Mesendoderm (in vitro differentiated cells): ENCODE measurements at places on chromosomes 12 and 14.

- no peak overlapping the region for H3K27ac ChIP-seq
- no peak overlapping the region for H3K4me3 ChIP-seq
- H3K4me1 ChIP-seq: peaks cover 9% of the 10 kb centered on the region
- DNase-seq: no peak
- H3K27me3 ChIP-seq: no peaks in the 10 kb centered on the region
- no peaks in the 10 kb centered on the region for H3K36me3 ChIP-seq
Measured at GRCh38 chr14:100396266-100396795, 73.2 kb downstream of the SLC25A47 start.

GRCh38 chr12:12456637-12457036, 99.8 kb downstream of the BORCS5 start:
- peaks cover 6% of the 10 kb centered on the region for H3K4me1 ChIP-seq
- no peak overlapping the region for H3K27ac ChIP-seq
- no peak for DNase-seq
- no peak overlapping the region for H3K4me3 ChIP-seq
- H3K36me3 ChIP-seq: no peaks in the 10 kb centered on the region

- H3K4me1 ChIP-seq: no peaks in the 10 kb centered on the region
- no peak overlapping the region for H3K4me3 ChIP-seq
- DNase-seq: no peak
- no peak overlapping the region for H3K27ac ChIP-seq
- H3K36me3 ChIP-seq: no peaks in the 10 kb centered on the region
Measured at GRCh38 chr14:104732931-104733681, 9.1 kb downstream of the ADSS1 start.

- H3K36me3 ChIP-seq: no peaks in the 10 kb centered on the region
- no peaks in the 10 kb centered on the region for H3K4me1 ChIP-seq
- H3K27me3 ChIP-seq: no peaks in the 10 kb centered on the region
- no peak overlapping the region for H3K4me3 ChIP-seq
- no peak overlapping the region for H3K27ac ChIP-seq
Measured at GRCh38 chr12:94049718-94050117, 98.7 kb upstream of the PLXNC1 start.

DNA sequence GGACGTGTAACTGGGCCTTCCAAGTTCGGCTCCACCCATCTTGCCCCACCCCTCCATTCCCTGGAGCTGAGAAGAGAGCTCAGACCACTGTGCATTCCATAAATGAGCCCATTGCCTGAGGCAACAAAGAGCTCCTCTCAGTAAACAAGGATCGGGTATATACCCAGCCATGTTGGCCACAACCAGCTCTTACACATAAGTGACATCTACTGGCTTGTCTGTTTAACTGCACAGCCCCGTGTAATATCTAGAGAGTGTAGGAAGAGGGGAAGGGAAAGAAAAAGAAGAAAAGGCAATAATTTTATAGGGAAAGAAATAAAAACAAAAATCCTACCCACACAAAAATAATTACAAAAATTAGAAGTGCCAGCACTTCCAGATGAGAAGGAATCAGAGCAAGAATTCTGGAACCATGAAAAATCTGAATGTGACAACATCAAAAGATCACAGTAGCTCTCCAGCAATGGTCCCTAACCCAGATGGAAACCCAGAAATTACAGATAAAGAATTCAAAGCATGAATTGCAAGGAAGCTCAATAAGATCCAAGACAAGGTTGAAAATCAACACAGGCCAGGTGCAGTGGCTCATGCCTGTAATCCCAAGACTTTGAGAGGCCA, 308.1 kb downstream of the RPAP3 start:
- no peaks in the 10 kb centered on the region for H3K27me3 ChIP-seq
- no peak overlapping the region for H3K4me3 ChIP-seq
- H3K4me1 ChIP-seq: peaks cover 3% of the 10 kb centered on the region
- H3K36me3 ChIP-seq: no peaks in the 10 kb centered on the region
- H3K27ac ChIP-seq: no peak overlapping the region

DNA sequence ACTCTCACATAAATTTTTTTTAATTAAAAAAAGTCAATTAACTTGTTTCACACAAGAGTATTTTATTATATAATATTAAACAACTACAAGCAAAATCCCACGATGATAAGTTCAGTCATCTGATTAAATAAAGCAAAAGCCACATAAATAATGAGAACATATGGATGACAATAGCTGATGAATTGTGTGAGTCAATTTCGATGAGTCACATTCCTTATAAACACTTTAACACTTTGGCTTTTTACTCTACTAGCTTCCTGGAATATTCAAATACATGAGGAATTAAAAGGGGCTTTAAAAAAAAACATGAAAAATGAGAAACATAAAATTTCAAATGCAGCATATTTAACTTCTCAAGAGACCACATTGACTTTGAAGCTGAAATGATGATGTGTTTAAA, 95.3 kb downstream of the BCAT1 start:
- H3K27ac ChIP-seq: no peak overlapping the region
- no peaks in the 10 kb centered on the region for H3K36me3 ChIP-seq
- DNase-seq: no peak
- no peaks in the 10 kb centered on the region for H3K27me3 ChIP-seq
- no peak overlapping the region for H3K4me3 ChIP-seq

DNA sequence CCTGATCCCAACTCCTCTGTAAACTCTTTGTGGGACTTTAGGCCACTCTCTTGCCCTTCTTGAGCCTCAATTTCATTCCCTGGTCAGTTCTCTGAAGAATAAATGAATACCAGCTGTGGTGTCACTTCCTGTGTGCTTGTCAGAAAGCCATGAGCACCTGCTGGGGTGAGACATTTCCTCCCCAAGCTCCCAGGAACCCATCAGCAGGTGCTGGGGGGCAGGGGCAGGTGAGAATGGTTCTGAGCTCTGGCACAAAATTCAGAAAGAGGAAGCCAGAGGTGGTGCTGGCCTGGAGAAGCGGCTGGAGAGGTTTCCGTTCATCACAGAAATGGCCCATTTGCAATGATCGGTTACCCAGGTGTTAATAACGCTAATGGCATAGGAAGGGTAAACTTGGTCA, 14.9 kb downstream of the LHX5 start:
- no peak for DNase-seq
- no peaks in the 10 kb centered on the region for H3K4me1 ChIP-seq
- H3K4me3 ChIP-seq: no peak overlapping the region
- no peaks in the 10 kb centered on the region for H3K27me3 ChIP-seq
- no peaks in the 10 kb centered on the region for H3K36me3 ChIP-seq

DNA sequence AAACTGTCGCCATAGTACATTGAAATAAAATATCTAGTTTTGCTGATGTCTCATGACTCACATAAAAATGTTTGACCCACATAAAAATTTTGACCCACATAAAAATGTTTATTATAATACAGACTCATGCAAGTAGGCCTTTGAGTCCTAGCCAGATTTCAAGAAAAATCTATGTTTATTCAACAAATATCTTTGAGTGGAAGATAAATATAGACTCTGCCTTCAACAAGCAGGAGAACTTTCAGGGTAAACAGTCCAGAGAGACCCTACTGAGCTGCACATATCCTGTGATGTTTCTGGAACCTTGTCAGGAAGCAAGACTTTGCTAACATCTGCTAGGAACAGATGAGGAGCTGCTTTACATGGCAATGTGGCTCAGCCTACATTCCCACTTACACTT, 283.1 kb downstream of the MDGA2 start:
- no peak for DNase-seq
- no peak overlapping the region for H3K4me3 ChIP-seq
- no peaks in the 10 kb centered on the region for H3K36me3 ChIP-seq
- no peaks in the 10 kb centered on the region for H3K27me3 ChIP-seq

GRCh38 chr12:113727651-113728061, 238.5 kb downstream of the RBM19 start:
- H3K36me3 ChIP-seq: no peaks in the 10 kb centered on the region
- no peaks in the 10 kb centered on the region for H3K4me1 ChIP-seq

DNA sequence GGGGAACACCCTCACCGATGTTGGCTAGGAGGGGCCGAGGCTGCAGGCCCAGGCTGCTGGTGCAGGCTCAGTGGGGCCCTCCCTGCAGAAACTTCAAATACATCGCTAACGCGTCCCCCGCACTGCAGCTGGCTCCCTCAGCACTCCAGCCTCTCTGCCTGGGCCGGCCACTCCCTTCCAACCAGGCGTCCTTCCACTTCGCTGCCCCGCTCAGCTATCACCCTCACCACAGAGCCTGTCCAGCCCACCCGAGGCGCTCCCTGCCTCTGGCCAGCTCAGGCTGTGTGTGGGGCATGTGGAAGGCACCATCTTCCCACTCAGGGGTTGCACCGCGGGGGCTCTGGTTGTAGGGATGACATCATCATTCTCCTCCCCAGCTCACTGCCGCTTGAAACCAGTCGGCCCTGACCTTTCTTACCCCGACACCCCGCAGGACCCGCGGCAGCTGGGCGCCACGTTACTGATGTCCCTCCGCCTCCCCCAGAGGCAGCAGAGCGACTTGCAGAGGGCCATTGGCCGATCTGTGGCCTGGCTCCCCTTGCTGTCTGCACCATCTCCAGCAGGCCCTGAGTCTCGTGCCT, 199.9 kb upstream of the RTL1 start:
- H3K4me3 ChIP-seq: no peak overlapping the region
- H3K4me1 ChIP-seq: no peaks in the 10 kb centered on the region
- H3K27me3 ChIP-seq: no peaks in the 10 kb centered on the region

DNA sequence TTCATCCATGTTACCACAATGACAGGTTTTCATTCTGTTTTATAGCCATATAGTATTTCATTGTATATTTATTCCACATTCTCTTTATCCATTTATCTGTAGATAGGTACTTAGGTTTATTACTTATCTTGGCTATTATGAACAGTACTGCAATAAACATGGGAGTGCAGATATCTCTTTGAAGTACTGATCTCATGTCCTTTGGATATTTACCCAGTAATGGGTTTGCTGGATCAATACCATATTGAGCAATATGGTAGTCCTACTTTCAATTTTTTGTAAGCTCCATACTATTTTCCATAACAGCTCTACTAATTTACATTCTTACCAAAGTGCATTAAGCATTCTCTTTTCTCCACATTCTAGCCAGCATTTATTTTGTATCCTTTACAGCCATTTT, 235.8 kb upstream of the ALG10 start:
- no peak for DNase-seq
- no peaks in the 10 kb centered on the region for H3K36me3 ChIP-seq
- no peak overlapping the region for H3K27ac ChIP-seq
- no peaks in the 10 kb centered on the region for H3K27me3 ChIP-seq

DNA sequence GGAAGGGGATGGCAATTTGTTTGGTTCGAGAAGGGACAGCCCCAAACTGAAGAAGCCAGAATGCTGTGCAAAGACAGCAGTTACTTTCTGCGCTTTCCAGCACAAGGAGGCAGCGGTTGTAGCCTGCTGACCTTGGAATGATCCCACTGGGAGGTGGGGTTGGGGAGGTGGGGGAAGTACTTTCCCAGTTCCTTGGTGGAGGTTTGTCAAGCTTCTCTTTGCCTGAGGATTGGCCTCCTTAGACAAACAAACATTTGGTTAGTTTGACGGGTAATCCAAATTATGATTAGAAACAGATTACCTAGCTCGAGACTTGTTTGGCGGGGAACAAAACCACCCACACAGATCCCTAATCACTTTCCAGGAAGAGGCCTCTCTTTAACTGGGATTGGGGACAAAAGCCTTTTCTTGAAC, 79.1 kb upstream of the EGLN3 start:
- DNase-seq: peak; percentile 53
- no peak overlapping the region for H3K27ac ChIP-seq
- no peaks in the 10 kb centered on the region for H3K36me3 ChIP-seq
- H3K4me3 ChIP-seq: no peak overlapping the region
- H3K27me3 ChIP-seq: no peaks in the 10 kb centered on the region

GRCh38 chr12:69501154-69501895, 31.1 kb downstream of the FRS2 start:
- no peak overlapping the region for H3K27ac ChIP-seq
- no peak overlapping the region for H3K4me3 ChIP-seq
- no peak for DNase-seq

- H3K27me3 ChIP-seq: no peaks in the 10 kb centered on the region
- DNase-seq: peak; percentile 6
- no peaks in the 10 kb centered on the region for H3K4me1 ChIP-seq
- H3K27ac ChIP-seq: no peak overlapping the region
- H3K4me3 ChIP-seq: no peak overlapping the region
- H3K36me3 ChIP-seq: no peaks in the 10 kb centered on the region
Measured at GRCh38 chr12:78331181-78331580, 500.5 kb downstream of the NAV3 start.

GRCh38 chr12:91617818-91618217, 435.2 kb upstream of the DCN start:
- DNase-seq: no peak
- no peaks in the 10 kb centered on the region for H3K36me3 ChIP-seq
- H3K4me3 ChIP-seq: no peak overlapping the region

DNA sequence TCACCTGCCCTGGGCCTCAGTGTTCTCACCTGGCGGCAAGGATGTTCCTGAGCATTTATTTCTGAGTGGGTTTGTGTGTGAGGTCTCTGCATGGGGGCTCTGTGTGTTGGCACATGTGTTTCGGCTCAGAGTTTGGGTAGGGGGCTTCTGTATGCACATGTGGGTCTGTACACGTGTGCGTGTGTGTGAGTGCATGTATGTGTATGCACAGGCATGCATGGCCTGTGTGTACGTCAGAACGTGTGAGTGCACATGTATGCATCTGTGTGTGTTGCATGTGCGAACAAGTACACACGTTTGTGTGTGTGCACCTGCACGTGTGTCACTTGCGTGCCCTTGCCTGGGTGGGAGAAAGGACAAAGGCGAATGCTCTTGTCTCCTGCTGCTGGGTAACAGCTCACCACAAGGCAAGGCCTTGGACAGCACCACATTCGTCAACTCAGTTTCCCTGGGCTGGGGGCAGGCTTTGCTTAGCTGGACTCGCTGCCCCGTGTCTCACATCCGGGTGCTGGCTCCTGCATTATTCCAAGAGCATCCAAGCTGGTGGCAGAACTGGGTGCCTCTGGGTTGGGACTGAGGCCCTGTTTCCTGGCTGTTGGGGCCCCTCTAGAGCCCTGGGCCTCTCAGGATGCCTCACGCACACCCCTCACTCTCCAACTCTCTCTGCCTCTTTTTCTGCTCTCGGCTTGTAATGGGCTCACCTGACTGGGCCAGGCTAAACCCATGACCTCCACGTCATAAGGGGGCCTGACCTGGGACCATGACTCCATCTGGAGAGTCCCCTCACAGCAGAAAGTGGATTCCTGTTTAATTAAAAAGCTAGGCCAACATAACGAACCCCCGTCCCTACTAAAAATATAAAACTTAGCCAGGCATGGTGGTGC, 153.6 kb upstream of the C14orf180 start:
- DNase-seq: no peak
- no peak overlapping the region for H3K27ac ChIP-seq
- no peaks in the 10 kb centered on the region for H3K4me1 ChIP-seq
- no peaks in the 10 kb centered on the region for H3K36me3 ChIP-seq
- no peak overlapping the region for H3K4me3 ChIP-seq

DNA sequence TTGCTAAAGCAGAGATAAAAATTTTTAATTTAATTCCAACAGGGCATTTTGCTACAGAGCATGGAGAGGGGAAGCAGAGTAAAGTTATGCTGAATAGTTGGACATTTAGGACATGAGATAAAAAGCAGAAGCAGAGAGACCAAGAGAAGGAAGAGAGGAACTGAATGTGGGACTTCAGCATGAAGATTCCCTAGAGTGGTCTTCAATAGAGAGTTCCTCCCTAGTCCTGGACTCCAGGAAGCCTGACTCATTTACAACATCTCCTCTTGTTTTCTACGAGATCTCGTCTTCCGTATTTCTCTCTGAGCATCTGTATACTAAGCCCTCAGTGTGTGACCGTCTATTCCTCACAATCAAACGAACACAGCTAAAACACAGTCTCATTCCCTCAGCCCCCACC, 35.2 kb upstream of the IFT81 start:
- H3K27ac ChIP-seq: no peak overlapping the region
- no peaks in the 10 kb centered on the region for H3K36me3 ChIP-seq
- no peaks in the 10 kb centered on the region for H3K4me1 ChIP-seq
- DNase-seq: no peak
